Stimulated activated CD4-positive, alpha-beta T cell treated with anti-CD3 and anti-CD28 coated beads, Interleukin-4, amount 100 ng/mL, for 1 hour (primary cell): ENCODE measurements at places on chromosomes 11 and 22.

DNA sequence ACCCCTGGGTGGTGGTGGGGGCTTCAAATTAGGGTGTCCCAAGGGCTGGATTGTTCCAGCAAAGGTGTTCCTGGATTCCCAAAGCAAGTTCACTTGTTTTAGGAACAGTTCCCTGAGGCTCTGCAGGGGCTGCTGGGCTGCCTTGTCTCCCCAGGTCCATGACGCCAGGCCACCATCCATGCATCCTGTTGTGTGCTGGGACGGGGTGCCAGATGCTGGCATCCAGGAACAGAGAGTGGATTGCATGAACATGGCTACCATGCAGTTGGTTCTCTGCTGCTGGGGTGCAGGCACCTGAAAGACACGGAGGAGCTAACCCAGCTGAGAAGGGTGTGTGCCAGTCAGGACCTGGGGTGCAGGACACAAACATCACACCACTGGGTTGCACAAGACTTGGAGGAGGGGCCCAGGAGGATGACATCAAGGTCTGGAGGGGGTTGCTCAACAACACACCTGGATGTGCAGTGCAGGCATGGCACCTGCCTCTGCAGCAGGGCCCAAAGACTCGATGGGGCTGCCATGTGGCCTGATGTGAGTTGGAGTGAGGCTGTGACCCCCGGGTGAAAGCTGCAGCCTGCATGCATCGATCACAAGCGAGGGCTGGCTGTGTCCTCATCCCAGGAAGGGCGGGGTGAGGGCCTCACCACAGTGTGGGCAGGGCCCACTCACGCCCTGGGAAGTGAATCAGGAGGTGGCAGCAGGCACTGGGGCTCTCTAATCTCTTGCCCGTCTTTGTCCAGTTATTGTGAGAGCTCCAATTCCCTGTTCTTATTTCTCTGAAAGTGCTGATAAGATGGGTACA, 74.0 kb upstream of the CLDN5 start:
- no peak for DNase-seq

GRCh38 chr11:84564180-84564866, 1062.8 kb downstream of the DLG2 start:
- no peak for DNase-seq

DNA sequence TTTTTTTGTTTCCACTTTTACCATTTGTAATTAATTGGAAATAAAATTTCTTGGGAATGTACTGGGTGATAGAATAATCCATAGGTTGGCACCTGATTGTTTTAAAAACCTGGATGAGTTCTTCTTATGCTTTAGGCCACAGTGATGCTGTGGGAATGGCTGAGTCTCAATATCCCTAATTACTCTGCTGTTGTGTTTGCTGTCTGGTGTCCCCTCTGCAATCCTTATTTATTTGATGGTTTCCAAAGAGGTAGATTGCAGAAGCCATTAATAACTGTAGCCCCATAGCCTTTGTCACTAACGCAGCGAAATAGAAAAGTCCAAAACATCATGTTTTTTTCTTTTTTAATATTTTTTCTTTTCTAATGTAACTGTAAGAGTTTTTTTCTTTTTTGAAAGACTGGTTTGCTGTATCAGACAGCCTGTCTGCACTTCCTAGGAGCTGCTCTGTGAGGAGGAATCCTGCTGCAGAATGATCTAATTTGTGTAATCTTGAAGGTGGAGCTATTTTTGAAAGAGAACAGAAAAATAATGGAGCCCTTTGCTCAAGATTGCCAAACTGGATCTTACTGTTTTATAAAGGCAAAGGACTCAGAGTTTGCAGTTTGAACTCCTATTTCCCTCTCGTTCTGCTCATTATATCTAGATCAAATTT, 14.9 kb downstream of the PACS1 start:
- no peak for DNase-seq

DNA sequence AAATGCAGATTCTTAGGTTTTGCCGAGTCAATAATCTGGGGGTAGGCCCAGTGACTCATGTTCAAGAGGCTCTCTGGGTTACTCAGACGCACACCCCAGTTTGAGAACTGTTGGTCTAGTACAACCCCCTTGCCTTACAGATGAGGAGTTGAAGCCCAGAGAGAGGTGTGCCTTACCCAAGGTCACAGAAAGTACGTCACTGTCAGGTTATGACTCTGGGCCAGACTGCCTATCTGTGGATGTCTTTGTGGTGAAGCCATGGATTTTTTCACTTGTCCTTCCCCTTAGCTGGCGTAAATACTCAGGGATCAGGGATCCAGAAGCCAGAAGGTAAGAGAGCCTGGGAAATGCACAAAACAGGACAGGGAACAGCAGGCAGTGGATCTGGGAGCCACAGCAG, 25.2 kb upstream of the NECTIN1 start:
- DNase-seq = no peak

GRCh38 chr11:39365809-39366436, 2093.5 kb downstream of the LRRC4C start:
- DNase-seq = no peak

- no peak for DNase-seq
These were observed 1.6 kb downstream of the NCAM1 start for GRCh38 chr11:112962579-112963367.

- DNase-seq = no peak
These were observed 38.3 kb downstream of the C22orf31 start for GRCh38 chr22:29023172-29023796.

- DNase-seq = no peak
These were observed 33.4 kb downstream of the MN1 start for GRCh38 chr22:27768027-27768653.
